ENCODE measurements at places on chromosomes 3 and 15. TPM values are rescaled to one million over a fixed set of nuclear protein-coding genes. Genes with fewer than 3 reads are reported as not detected.

DNA sequence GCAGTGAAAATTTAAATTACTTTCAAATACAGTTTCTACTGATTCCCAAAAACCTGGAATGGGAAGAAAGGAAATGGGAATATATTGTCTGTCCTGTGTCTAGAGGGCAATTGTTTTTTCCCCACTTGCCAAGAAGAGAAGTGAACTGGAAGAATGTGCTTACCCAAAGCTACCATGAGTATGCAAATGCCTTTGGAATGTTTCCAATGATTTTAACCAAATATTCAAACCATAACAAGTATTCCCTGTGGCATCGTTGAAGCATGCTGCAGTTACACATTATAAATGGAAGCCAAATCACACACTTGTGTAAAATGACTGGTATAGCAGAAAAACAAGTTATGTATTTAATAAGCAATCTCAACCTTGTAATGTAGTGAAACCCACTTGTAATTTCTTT lies 368.2 kb downstream of the GBE1 start:
- no peak for DNase-seq

PTPN23 gene
- 18.9 TPM for polyA plus RNA-seq

DNA sequence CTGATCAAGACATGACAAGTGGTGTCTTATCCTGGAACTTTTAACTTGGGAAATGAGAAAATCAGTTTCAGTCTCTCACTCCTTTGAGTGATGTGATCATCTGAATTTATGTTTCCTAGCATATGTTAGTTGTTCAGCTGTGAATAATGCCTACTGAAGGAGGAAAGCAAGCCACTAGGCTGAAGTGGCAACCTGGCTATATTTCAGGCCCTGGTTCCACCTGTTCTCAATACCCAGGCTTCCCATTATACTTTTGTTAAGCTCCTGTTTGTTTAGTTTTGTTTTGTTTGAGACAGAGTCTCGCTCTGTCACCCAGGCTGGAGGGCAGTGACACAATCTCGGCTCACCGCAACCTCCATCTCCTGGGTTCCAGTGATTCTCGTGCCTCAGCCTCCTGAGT lies 243.8 kb downstream of the ALCAM start:
- no peak for DNase-seq

GRCh38 chr3:34258271-34258998 lies 460.0 kb downstream of the PDCD6IP start:
- DNase-seq, result no peak

- DNase-seq, result no peak
Observed at GRCh38 chr3:69282181-69282580, 103.7 kb downstream of the FRMD4B start.

MEIS2 gene
- polyA plus RNA-seq, result 7.7 TPM

GRCh38 chr15:41950489-41950888 lies 21.9 kb downstream of the EHD4 start:
- no peak for DNase-seq

NPAP1 gene
- 0.03 TPM for polyA plus RNA-seq

DNA sequence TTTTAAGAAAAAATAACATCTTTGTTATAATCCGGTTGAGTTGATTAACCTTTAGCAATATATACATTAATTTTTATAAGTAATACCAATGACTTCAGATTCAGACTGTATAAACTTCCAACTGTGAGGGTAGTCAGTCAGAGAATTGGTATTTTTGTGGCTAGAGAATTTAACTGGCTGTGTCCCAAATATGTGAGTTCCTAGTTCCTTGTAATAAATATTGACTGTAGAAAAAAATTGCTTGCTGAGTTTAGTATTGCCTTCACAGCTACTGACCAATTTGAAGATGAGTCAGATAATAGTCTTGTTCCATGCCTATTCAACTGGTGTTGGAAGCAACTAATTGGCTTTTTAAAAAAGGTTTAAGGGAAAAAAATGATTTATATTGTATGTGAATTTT lies 210.8 kb downstream of the GAP43 start:
- DNase-seq, result no peak

DNA sequence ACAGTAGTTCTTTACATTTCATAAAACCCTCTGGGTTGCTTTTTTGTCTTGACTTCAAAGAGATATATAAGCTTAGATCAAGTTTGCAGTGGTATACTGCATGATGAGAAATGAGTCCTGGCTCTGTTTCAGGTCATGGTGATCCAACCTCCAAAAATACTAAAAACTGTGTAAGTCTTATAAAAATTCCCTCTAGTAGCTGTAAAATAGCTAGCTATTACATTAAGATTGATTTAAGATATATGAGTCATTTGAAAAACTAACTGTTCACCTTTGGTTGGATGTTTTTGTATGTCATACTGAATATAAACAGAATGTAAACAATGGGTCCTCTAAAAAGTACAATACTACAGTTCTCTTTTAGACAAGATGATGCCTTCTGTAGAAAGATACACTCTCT lies 879.2 kb downstream of the ROBO1 start:
- DNase-seq, result no peak

GRCh38 chr15:68259883-68260282 lies 17.7 kb upstream of the FEM1B start:
- no peak for DNase-seq

GRCh38 chr15:40660686-40661085 lies 34.3 kb upstream of the RAD51 start:
- DNase-seq, result no peak

- no peak for DNase-seq
Observed at GRCh38 chr15:95041297-95041696, 809.9 kb downstream of the MCTP2 start.

DNA sequence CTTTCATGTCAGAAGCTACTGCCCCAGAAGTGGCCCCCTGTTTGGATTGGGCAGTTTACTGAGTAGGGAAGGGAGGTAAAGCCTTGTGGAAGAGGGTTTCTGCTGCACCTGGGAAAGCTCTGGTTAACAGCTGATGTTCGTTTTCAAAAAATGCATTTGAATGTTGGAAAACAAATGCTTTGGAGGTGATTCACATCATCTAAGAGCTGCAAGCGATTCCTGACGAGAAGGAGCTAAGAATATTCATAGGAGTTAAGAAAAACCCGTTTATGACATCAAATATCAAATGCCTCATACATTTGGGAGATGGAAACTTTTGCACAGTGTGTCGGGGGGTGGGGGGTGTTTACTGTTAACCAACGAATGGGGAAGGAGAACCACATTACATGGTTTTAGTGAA lies 183.8 kb upstream of the NR2F2 start:
- DNase-seq, result no peak

GRCh38 chr3:148604270-148605085 lies 93.2 kb upstream of the AGTR1 start:
- peak; percentile 52 for DNase-seq

XYLB gene
- polyA plus RNA-seq, result 2.9 TPM

GRCh38 chr15:84914351-84914750 lies 29.9 kb downstream of the SLC28A1 start:
- no peak for DNase-seq
